ENCODE measurements at places on chromosomes 1 and 21.
A peak's percentile ranks its signal among the peaks of the same experiment; 100 is the strongest.

DNA sequence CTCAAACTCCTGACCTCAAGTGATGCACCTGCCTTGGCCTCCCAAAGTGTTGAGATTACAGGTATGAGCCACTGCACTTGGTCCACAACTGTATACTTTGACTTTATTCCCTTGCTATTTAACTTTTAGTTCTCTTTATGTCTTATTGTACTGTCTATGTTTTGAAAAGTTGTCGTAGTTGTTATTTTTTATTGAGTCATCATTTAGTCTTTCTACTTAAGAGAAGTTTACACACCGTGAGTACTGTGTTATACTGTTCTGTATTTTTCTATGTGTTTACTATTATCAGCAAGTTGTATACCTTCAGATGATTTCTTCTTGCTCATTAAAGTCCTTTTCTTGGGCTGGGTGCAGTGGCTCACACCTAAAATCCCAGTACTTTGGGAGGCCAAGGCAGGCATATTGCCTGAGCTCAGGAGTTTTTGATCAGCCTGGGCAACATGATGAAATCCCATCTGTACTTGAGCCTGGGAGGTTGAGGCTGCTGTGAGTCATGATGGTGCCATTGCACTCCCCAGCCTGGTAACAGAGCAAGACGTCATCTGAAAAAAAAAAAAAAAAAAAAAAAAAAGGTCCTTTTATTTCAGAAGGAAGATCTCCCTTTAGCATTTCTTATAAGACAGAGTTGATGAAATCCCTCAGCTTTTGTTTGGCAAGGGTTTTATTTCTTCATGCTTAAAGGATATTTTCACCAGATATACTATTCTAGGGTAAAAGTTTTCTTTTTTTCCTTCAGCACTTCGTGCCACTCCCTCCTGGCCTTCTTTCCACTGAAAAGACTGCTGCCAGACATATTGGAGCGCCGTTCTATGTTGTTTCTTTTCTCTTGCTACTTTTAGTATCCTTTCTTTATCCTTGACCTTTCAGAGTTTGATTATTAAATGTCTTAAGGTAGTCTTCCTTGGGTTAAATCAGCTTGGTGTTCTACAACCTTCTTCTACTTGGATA is 47.6 kb downstream of the TNFSF18 start:
- no peak for DNase-seq

DNA sequence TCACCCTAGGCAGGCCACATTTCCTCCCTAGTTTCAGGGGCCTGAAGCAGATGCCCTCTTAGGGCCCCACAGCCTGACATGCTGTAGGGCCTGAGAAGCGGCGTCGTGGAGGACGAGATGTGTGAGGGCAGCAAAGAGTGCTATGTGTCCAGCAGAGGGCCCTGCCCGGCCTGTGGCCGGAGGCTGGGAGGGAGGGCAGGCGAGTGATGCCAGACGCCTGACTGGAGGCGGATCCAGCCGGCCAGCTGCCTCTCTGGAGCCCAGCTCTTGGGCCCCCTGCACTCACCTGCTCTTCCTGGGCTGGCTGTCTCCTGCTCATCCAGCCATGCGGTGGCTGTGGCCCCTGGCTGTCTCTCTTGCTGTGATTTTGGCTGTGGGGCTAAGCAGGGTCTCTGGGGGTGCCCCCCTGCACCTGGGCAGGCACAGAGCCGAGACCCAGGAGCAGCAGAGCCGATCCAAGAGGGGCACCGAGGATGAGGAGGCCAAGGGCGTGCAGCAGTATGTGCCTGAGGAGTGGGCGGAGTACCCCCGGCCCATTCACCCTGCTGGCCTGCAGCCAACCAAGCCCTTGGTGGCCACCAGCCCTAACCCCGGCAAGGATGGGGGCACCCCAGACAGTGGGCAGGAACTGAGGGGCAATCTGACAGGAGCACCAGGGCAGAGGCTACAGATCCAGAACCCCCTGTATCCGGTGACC is at the start of gene GPR37L1:
Gene GPR37L1 (plus strand): TSS at position 279 of the 697 bp plus-strand sequence. CDS start 47 bp downstream, at position 326.
- no peak for DNase-seq

DNA sequence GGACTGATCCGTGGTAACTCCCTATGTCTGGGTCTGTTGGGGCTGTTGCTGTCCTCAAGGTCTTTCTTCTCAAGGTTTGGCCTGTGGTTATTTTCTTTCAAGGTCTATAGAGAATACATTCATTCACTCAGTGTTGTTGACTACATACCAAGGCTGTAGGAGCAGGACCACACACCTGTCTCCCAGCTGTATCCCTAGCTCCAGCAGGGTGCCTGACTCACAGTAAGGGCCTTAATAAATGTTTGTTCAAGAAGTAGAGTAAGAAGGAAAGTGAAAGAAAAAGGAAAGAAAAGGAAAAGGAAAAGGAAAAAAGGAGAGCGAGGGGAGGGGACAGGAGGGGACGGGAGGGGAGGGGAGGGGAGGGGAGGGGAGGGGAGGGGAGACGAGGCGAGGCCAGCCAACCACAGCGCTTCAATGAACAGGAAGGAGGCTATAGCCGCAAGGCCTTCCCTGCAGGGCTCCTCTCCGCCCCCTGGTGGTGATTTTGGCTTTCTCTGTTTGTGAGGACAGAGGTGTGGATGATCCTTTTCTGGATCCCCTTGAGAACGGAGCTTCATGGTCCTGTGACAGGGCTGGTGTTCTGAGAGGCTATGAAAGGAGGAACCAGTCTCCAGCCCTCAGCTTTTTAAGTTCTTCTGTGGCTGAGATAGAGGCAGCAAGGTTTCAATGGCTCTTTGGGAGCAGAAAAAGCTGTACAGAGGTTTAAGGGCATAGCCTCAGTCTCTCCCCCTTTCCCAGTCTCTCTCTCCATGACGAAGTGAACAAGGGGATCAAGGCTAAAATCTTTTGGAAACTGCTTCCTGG is 30.6 kb upstream of the LCE5A start:
- DNase-seq = peak; percentile 24

DNA sequence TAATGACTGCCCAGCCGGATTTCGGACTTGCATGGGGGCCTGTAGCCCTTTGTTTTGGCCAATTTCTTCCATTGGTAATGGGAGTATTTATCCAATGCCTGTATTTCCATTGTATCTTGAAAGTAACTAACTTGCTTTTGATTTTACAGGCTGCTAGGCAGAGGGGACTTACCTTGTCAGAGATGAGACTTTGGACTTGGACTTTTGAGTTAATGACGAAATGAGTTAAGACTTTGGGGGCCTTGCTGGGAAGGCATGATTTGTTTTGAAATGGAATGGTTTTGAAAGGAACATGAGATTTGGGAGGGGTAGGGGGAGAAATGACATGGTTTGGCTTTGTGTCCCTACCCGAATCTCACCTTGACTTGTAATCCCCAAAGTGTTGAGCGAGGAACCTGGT is 9.6 kb downstream of the UBE2G2 start:
- no peak for DNase-seq

GRCh38 chr1:183635099-183635605 is 431 bp downstream of the ARPC5 start:
- peak; percentile 46 for DNase-seq

DNA sequence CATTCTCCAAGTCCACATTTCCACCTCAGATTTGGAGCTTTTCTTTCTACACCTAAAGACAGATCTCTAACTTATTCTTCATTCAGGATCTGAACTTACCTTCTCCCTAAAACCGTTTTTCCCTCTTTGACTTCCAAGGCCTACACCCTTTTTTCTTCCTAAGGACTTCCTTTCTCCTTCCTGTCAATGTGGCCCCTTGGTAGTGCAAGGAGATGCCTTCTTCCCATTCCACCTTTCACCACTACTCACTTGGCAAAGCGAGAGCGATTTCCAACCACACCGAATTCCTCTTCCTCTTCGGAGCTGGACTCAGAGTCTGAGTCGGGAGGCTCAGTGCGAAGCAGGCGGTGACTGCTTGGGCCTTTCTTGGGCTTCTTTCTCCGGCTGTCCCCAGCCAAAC is 1.3 kb downstream of the EFCAB14 start:
- DNase-seq = no peak

GRCh38 chr21:35506352-35506751 is 457.2 kb upstream of the RUNX1 start:
- DNase-seq = no peak

DNA sequence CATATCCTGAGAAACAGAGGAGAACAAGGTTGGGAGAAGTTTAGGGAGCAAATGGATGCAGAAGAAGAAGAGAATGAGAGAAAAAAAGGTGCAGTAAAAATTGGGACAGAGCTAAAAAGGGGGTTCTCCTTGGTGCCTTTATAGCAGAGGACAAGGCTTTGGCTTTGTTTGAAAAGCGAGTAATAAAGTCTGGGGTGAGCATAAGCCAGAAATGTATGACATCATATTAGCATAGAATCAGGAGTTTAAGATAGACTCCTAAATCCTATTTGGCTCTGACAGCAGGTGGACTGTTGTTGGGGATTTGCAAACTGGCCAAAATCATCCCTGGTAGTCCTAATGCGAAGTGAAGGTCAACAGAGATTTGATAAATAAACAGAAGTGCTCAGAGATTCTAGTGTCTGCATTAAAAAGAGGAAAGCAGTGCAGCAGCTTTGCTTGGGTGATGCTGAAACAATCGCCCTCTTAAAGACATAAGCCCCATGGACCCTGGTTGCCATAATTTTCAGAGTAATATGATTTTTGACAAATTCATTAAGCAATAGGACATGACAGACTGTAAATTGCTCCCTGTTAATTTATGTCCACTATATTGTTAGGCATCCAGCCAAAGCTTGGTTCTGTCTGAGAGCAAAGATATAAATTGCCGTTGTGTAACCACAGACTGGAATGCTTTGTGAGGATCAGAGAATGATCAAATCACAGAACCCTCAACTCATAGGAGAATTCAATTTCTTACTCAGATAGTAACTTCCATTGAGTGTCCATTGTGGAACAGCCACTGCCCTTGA is 385.0 kb upstream of the NFIA start:
- no peak for DNase-seq

DNA sequence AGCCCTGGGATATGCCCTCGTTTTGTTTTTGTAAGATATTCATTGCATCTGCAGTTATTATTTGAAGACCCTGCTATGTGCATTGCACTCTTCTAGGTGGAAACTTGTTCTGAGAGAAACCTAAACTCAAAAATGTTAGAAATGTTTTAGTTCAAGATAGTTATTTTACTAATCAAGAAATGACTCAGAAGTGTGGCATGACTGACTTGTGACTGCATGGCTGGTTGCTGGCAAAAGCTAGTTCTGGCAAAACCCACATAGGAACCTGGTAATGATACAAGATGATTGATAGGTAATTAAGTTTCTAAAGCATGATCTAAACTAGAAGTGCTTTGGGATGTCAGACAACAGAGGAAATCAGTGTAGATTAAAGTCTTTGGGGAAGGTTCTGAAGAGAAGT is 33.8 kb upstream of the NFASC start:
- no peak for DNase-seq

DNA sequence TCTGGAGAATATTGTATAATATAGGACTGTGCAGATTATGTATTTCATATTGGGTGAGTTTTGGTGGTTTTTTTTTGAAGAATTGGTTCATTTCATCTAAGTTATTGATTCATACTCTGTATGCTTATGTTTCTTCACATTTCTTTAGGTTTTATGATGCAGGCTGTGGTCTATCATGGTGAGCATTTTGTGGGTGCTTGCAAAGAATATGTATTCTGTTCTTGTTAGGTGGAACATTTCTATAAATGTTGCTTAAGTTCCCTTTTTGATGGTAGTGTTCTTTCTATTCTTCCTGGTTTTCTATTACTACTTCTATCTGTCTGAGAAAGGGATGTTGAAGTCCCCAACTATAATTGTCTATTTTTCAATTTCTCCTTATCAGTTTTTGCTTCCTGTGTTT is 42.6 kb downstream of the PKN2 start:
- DNase-seq = no peak

DNA sequence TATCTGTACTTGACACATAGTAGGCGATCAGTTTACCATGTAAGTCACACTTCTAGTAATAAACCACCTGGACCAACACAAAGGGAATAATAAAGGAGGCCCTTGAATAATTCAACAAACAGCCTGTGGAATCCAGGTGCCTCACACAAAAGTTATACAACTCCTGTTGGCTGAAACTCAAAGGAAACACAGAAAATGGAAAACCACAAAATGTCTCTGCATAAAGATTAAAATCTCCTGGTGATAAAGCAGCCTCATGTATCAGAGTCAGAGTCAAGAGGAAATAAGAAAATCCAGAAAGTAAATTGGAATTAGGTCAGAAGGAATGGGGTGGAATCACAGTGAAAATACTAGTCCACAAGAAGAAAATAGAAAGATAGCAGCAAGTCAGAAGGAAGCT is 592.5 kb downstream of the NPHP4 start:
- DNase-seq = no peak

DNA sequence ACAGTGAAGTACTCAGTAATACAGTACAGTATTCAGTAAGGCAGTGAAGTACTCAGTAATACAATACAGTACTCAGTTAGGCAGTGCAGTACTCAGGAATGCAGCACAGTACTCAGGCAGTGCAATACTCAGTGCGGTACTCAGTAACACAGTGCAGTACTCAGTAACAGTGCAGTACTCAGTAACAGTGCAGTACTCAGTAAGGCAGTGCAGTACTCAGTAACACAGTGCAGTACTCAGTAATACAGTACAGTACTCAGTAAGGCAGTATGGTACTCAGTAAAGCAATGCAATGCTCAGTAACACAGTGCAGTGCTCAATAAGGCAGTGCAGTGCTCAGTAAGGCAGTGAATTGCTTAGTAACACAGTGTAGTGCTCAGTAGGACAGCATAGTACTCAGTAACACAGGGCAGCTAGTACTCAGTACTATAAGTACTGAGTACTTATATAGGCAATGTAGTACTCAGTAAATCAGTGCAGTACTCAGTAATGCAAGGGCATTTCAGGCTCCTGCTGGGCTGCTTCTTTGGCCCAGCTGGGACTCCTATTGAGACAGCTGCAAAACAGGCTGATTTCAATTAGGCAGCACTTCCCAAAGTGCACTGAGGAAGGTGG is 411.3 kb downstream of the DISC1 start:
- peak; percentile 19 for DNase-seq

Data from NCI-H2171 treated with DMSO at 0.1 percent for 48 hours (cell line).